Activated naive CD4-positive, alpha-beta T cell treated with anti-CD3 and anti-CD28 coated beads for 36 hours (primary cell): ENCODE measurements at places on chromosomes 7 and 10. TPM values are rescaled to one million over a fixed set of nuclear protein-coding genes. Genes with fewer than 3 reads are reported as not detected.

The DDX21 gene
- total RNA-seq = 164 TPM

The OR2A42 gene
- not detected for total RNA-seq

DNA sequence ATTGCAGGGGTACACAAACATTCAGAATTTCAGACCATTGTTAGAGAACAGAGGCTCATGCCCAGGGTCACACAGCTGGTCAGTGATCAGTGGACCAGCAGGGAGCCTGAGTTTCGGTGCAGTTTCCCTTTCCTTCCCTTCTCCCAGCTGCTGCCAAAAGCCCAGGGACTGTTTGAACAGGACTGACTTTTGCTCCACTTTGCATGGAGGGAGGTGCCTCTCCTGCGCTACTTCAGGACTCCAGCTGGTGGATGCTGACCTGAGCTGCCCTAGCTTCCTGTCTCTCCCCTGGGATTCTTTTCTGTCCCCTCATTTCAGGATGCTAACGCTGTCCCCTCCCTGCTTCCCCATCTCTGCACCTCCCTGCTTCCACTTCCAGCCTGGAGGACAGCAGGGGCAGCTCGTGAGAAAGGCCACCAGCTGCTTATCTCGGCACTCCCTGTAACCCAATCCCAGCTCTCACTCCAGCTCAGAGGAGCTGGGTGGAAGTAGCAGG lies 14.5 kb downstream of the SH2D4B start:
- H3K27me3 ChIP-seq = peaks cover 6% of the 10 kb centered on the region
- DNase-seq = no peak
- no peaks in the 10 kb centered on the region for H3K4me1 ChIP-seq
- no peaks in the 10 kb centered on the region for H3K36me3 ChIP-seq

GRCh38 chr10:119006451-119007210 lies 22.9 kb upstream of the NANOS1 start:
- H3K27me3 ChIP-seq = peaks cover 8% of the 10 kb centered on the region
- no peak overlapping the region for H3K4me3 ChIP-seq
- H3K36me3 ChIP-seq = no peaks in the 10 kb centered on the region
- H3K27ac ChIP-seq = no peak overlapping the region
- H3K4me1 ChIP-seq = no peaks in the 10 kb centered on the region

DNA sequence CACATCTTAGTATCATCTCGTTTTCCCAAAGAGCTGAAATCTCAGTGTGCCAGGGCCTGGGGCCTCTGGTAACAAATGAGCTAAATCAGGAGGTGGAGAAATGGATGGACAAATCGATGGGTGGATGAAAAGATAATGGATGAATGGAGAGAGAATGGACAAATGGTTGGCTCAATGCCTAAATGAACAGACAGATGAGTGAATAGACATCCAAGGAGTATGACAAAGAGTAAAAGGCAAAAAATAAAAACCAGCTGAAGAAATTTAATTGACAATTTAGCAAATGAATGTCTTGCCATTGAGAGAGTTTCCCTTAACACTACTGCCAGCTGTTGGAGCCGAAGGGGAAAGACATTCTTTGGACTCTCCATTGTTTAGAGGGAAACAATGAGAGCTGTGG lies 8.0 kb downstream of the SYCE1 start:
- no peak overlapping the region for H3K27ac ChIP-seq
- peaks cover 11% of the 10 kb centered on the region for H3K27me3 ChIP-seq
- no peak for DNase-seq

DNA sequence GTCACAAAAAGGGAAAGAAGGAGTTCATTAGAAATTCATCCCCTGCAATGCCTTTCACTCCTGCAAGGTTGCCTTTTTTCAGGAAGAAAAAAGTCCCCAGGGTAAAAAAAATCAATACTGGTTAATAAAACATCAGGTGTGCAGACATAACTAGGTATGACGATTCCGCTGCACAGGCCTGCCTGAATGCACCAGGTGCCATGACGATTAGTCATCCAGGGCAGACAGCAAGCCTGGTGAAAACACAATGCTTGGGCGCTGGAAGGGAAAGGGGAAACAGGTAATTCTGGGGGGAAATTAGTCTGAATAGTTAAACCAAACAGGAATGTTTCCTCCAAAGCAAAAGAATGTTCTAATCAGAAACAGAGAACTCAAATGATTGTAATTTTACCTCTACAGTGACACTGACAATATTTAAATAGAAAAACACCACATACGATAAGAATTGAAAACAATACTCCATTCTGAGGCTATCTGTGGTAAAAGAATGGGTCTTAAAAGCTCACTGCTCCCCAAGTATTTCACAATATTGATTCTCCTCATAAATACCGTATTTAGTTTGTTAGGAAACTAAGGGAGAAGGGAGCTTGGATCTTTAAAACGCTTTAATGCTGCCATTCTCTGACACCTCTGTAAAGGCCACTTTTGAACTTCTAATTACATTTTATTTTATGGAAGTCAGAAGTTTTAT lies 45.2 kb downstream of the VPS41 start:
- H3K27me3 ChIP-seq = no peaks in the 10 kb centered on the region
- no peak overlapping the region for H3K4me3 ChIP-seq
- peaks cover 3% of the 10 kb centered on the region for H3K4me1 ChIP-seq
- DNase-seq = no peak
